ENCODE measurements at places on chromosomes 7 and 10.
A peak's percentile ranks its signal among the peaks of the same experiment; 100 is the strongest.

- no peak for DNase-seq
Observed at GRCh38 chr7:105910172-105910571, 33.8 kb upstream of the ATXN7L1 start.

- DNase-seq: no peak
Observed at GRCh38 chr10:7491949-7492659, 81.3 kb upstream of the SFMBT2 start.

GRCh38 chr7:91251877-91252276 lies 12.4 kb upstream of the FZD1 start:
- DNase-seq: no peak

GRCh38 chr7:36303202-36304098 lies 86.2 kb upstream of the ANLN start:
- DNase-seq: peak; percentile 40

DNA sequence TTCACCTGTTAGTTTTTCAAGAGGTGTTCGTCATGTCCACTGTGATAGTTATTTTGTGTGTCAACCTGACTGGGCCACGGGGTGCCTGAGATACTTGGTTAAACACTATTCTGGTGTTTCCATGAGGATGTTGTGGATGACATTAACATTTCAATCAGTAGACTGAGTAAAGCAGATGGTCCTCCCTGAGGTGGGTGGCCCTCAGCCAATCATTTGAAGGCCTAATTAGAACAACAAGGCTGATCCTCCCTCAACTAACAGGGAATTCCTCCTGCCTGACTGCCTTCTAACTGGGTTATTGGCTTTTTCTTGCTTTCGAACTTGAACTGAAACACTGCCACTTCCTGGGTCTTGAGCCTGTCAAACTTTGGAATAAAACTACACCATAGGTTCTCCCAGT lies 75.8 kb downstream of the ENO4 start:
- no peak for DNase-seq

GRCh38 chr7:95662987-95663386 lies 66.7 kb upstream of the PDK4 start:
- no peak for DNase-seq

DNA sequence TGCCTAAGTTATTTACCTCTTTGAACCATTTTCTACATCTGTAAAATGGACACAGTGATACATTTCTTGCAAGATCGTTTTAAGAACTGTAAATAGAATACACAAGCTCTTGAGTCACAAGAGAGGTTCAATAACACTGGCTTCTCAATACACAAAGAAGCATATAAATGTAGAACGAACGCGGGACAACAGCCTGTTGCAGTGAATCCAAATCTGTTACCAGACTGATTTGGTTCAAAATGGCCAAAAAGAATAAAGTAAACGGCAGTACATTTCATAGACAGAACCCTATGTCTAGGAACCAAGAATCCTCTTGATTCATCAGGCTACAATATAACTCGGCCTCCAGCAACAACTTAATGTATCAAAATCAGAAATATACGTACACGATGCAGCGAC lies 701 bp downstream of the MTPAP start:
- DNase-seq: no peak

- DNase-seq: no peak
Observed at GRCh38 chr10:3122034-3122433, 50.5 kb downstream of the PITRM1 start.

GRCh38 chr7:25495342-25496250 lies 267.3 kb upstream of the NPVF start:
- no peak for DNase-seq
